ENCODE measurements at places on chromosomes 7 and 10. TPM values are rescaled to one million over a fixed set of nuclear protein-coding genes. Genes with fewer than 3 reads are reported as not detected.
A peak's percentile ranks its signal among the peaks of the same experiment; 100 is the strongest.

Gene PAPSS2
- polyA plus RNA-seq: 0.11 TPM

Gene NUTM2E
- not detected for polyA plus RNA-seq

Gene LLCFC1
- polyA plus RNA-seq: not detected

- no peak for DNase-seq
Observed at GRCh38 chr10:110684800-110685446, 40.8 kb downstream of the RBM20 start.

- no peak for DNase-seq
Observed at GRCh38 chr7:153027210-153027609, 267.7 kb downstream of the ACTR3B start.

- DNase-seq: no peak
Observed at GRCh38 chr7:40327873-40328272, 193.1 kb downstream of the SUGCT start.

GRCh38 chr10:80196270-80196949 is 8.9 kb downstream of the ANXA11 start:
- peak; percentile 74 for DNase-seq

- DNase-seq: no peak
Observed at GRCh38 chr10:36277459-36277858, 635.4 kb upstream of the FZD8 start.

DNA sequence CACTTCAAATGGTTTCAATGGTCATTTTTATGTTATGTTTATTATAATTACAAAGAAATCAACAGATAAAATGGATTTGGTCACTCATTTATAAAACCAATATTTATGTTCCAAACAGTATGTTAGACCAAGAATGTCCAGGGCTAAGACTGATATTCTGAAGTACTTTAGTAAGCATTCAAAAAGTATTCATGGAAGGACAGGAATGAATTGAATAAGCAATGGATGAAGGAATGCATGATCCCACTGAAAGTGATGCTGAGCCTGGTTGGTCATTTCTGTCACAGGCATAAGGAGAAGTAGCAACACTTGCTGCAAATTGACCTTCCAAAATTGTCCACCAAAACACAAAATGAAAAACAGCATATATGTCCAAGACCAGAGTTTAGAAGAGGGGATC is 189.0 kb upstream of the CELF2 start:
- DNase-seq: no peak

GRCh38 chr10:87864496-87865059 is 1.2 kb downstream of the PTEN start:
- peak; percentile 18 for DNase-seq

GRCh38 chr10:118568327-118568848 is 27.1 kb downstream of the PRLHR start:
- peak; percentile 35 for DNase-seq

Measured in immature natural killer cell (primary cell).